CD4-positive, alpha-beta T cell treated with Interleukin-15 for 4 hours (primary cell): ENCODE measurements at places on chromosomes 5 and 9.

GRCh38 chr9:3475300-3476020, 50.3 kb downstream of the RFX3 start:
- DNase-seq, result no peak

- no peak for DNase-seq
These were observed 45.9 kb upstream of the PCSK1 start for GRCh38 chr5:96478983-96479382.

- DNase-seq, result no peak
These were observed 24.1 kb upstream of the OTP start for GRCh38 chr5:77662635-77663034.

- DNase-seq, result no peak
These were observed 284.5 kb downstream of the TMEM38B start for GRCh38 chr9:105978826-105979225.

DNA sequence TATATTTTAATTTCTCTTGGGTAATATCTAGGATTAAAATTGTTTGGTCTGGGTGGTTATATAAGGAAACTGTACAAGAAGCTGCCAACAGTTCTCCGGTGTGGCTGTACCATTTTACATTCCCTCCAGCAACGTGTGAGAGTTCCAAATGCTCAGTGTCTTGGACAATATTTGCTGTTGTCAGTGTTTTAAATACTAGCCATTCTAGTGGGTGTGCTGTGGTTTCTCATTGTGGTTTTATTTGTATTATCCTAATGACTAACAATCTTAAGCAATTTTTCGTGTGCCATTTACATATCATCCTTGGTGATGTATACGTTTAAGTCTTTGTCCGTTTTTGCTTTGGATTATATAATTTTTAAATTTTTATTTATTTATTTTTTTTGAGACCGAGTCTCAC, 34.0 kb downstream of the TNFSF15 start:
- no peak for DNase-seq

GRCh38 chr5:1552521-1553255, 28.9 kb upstream of the LPCAT1 start:
- no peak for DNase-seq

GRCh38 chr5:119655061-119655460, 25.7 kb downstream of the FAM170A start:
- no peak for DNase-seq

DNA sequence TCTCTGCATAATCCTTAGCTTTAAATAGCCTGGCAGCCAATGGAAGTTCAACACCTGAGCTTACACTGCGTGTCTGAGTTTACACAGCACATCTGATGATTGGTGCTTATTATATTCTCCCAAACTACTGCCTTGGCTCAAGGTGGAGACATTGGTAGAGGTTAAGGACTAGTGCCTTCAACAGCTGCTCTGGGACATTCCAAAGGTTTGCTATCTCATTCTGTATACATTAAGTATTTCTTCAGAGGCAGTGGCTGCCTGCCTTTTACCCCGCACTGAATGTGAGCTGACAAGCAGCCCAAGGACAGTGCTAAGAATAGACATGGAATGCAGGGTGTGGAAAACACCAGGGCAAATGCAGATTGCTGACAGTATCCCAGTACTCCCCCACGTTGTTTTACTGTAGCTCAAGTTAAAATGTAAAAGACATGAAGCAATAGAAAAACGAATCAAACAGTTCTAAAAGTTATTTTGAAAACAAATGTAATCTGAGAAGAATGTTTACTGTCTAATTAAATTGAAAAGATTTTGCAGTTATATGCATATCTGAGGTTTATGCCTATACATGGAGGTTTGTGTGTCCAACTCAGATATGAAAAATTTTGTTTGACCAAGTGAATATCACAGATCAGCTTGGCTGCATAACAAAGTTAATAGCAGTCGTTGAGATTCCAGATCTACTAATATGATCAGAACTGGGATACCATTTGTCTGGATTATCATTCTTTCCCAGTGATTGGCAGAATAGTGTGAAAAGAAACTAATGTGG, 1.8 kb downstream of the HSPB3 start:
- DNase-seq, result no peak

GRCh38 chr9:86585422-86586143, 231.4 kb upstream of the TUT7 start:
- DNase-seq, result no peak

- DNase-seq, result no peak
These were observed 10.7 kb downstream of the PBX3 start for GRCh38 chr9:125757834-125758233.

- no peak for DNase-seq
These were observed 180.9 kb downstream of the CD180 start for GRCh38 chr5:67015541-67016191.

GRCh38 chr5:6889030-6889429, 175.8 kb downstream of the TENT4A start:
- DNase-seq, result no peak

DNA sequence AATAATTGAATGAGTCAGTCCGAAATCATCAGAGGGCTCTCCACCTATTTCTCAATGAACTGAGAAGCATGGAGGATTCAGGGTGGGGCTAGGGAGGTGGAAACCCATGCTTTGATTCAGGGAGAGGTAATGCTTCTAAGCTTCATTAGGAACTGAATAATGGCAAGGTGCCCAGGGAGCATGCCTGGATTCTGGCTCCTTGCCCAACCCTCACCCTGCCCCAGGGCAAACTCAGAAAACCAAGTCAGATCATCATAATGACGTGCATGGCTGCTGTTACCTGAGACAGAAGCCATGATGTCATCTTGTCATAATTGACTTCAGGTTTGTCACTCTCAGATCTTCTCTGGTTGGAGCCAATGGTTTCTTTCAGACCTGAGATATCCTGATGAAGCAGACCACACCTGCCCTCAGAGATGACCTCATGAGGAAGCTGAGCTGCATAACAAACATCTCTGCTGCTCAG, 199.6 kb downstream of the SYK start:
- no peak for DNase-seq

GRCh38 chr9:98775831-98776441, 20.4 kb downstream of the ANKS6 start:
- peak; percentile 44 for DNase-seq

DNA sequence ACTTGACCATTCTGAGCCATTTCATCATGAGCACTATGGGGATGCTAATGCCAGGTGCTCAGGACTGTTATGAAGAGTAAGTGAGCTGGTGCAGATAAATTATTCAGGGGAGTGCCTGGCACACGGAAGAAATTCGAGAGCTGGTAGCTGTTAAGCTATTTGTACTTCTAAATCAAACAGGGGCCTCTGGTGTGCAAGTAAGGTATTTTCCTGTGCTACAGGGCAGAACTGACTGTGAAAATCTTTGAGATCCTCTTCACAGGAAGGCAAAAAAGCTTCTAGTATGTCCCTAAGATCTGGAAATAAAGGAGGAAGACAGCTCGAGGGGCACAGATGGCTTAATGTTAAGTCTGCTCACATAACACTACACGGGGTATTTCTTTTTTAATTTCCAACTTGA, 106.3 kb upstream of the SPOCK1 start:
- no peak for DNase-seq

- no peak for DNase-seq
These were observed 967.2 kb downstream of the TLE4 start for GRCh38 chr9:80538976-80539375.

- no peak for DNase-seq
These were observed 51.3 kb downstream of the PCSK5 start for GRCh38 chr9:75941577-75942311.

GRCh38 chr5:67249590-67249895, 52.9 kb upstream of the CD180 start:
- DNase-seq, result no peak

DNA sequence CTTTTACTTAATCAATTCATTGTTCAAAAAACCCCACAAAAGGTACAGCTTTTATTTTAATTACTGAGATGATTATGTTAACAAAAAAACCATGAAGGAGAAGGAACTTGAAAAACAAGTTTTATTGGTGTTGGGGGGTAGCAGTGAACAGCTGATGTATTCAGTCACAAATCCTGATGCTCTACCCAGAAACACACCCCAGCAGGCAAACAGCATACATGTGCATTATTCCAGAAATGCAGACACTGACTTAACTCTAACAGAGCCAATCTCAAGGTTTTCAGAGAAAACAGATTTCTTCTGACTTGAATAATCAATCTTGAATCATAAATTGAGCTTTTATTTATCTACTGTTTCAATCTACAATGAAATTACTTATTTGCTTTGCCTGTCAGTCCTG, 175.2 kb downstream of the ZSWIM6 start:
- no peak for DNase-seq

DNA sequence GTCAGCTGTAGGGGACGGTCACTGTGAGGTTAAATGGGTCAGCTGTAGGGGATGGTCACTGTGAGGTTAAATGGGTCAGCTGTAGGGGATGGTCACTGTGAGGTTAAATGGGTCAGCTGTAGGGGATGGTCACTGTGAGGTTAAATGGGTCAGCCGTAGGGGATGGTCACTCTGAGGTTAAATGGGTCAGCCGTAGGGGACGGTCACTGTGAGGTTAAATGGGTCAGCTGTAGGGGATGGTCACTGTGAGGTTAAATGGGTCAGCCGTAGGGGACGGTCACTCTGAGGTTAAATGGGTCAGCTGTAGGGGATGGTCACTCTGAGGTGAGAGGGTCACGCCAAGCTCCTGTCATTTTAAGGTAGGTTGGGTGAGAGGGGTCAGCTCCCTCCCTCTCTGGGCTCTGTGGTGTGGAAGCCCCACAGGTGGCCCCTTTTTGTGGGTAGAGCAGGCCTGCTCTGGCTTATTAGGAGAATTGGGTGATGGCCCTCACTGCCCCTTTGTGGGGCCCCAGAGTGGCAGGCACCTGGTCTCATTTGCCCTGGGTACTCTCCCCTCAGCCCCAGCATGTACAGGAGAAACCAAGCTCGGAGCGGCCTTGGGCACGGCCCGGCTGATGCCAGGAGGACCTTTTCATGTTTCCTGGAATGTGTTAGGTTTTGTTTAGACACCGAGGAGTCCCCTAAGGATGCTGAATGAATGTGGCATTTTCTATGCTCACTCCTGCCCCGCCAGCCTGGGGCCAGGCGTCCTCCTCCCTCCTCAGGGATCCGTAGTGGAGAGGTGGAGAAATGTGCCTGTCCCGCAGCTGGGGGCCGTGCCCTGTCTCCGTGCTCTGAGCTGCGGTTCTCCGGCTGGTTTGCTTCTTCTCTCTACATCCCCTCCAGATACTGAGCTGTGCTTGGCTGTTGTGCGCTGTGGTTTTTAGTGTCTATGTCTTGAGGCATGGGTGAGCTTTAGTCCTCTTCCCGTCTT, 31.4 kb downstream of the AHRR start:
- DNase-seq, result no peak

DNA sequence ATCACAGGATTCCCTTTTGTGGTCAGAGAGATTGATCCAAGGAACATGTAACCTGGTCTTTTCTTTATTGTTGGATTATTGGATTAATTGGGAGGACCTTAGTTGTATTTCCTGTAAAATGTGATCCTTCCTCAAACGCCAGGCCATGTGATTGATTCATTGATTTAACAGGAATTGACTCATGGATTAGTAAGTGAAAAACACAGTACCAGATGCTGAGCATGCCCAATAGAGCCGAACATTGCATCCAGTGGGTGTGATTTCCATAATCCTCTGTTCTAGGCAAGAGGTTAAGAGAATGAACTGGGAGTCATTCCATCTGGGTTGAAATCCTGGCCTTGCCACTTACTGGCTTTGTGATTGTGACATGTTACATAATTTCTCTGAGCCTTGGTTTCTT, 522.3 kb downstream of the MAT2B start:
- DNase-seq, result no peak

DNA sequence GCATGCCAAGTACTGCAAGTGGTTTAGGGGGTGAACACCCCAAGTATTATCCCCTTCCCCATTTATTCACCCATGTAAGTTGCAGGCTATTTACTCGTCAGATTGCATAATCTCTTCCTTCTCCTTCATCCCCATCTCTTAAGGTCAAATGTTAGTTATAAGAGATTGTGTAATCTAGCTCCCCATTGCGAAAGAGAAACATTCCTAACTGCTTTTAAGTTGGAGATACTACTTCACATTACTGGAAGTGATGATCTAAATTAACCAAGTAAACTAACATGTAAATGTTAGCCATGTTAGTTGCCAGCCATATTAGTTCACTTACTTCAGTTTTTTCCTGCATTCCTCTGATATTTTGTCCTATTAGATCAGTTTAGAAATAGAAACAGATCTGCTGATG, 262.3 kb downstream of the TAF11L14 start:
- DNase-seq, result no peak

DNA sequence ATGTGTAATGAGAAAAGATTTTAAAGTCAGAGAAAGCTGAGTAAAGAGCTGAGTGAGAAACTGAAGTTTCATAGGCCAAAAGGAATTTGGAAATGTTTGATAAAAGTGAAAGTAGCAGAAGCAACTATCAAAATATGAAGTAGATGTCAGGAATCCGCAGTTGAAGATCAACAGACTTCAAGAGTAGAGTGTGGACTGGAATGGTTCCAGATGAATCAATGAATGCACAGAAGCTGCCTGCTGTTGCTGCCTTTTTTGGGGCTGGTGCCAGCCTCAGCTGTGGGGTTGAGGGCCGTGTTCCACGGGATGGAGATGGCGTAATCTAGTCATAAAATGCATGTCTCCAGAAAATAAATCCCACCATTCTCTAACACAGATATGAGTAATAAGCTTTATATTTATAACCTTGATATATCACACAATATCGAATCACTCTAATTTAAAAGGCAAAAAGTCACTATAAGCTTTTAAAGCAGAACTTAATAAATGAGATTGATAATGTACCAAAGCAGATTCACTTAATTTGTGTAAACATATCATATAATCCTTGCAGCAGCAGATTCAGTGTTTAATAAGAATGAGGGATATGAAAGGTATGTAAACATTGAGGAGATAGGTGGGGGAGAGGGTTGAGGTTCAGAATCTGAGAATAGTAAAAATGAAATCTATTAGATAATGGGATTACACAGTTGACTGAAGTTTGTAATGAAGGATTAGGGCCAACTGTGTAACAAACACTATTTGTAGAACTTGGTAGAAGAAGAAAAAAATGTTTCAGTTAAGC, 652.3 kb upstream of the FTMT start:
- no peak for DNase-seq

- no peak for DNase-seq
These were observed 19.2 kb downstream of the RNF130 start for GRCh38 chr5:180052211-180052818.

DNA sequence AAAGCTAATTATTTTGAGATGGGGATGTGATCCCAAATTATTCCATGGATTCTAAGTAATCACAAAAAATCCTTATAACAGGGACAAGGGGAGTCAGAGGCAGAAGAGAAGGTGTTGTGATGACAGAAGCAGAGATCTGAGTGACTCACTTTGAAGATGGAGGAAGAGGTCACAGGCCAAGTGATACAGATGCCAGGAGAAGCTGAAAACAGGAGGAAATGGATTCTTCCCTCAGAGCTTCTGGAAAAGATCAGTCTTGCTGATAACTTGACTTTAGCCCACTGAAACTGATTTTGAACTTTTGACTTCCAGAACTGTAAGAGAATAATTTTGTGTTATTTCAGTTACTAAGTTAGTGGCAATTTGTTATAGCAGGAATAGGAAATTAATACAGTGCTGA, 105.3 kb downstream of the GCNT1 start:
- DNase-seq, result no peak
